ENCODE measurements at places on chromosomes 7 and 10. TPM values are rescaled to one million over a fixed set of nuclear protein-coding genes. Genes with fewer than 3 reads are reported as not detected.

- DNase-seq, result no peak
- H3K27ac ChIP-seq, result no peak overlapping the region
- no peak overlapping the region for H3K4me3 ChIP-seq
- H3K4me1 ChIP-seq, result peaks cover 6% of the 10 kb centered on the region
Observed at GRCh38 chr7:140597428-140597949, 43.1 kb downstream of the DENND2A start.

- no peaks in the 10 kb centered on the region for H3K27me3 ChIP-seq
- H3K36me3 ChIP-seq, result no peaks in the 10 kb centered on the region
- DNase-seq, result no peak
- H3K4me3 ChIP-seq, result no peak overlapping the region
Observed at GRCh38 chr7:35736725-35737124, 41.8 kb upstream of the HERPUD2 start.

- no peak overlapping the region for H3K27ac ChIP-seq
- no peak overlapping the region for H3K4me3 ChIP-seq
- no peaks in the 10 kb centered on the region for H3K36me3 ChIP-seq
- H3K4me1 ChIP-seq, result no peaks in the 10 kb centered on the region
- H3K27me3 ChIP-seq, result peaks cover 8% of the 10 kb centered on the region
- DNase-seq, result no peak
Observed at GRCh38 chr10:28298951-28299350, 3.9 kb downstream of the MPP7 start.

GRCh38 chr7:157139111-157139809, 534 bp downstream of the UBE3C start:
- H3K27me3 ChIP-seq, result no peaks in the 10 kb centered on the region
- H3K36me3 ChIP-seq, result peaks cover 10% of the 10 kb centered on the region
- H3K27ac ChIP-seq, result peak overlapping the region; percentile 96
- DNase-seq, result no peak
- H3K4me1 ChIP-seq, result peaks cover 14% of the 10 kb centered on the region

GRCh38 chr10:89609833-89610346, 35.2 kb downstream of the PANK1 start:
- no peak for DNase-seq
- H3K36me3 ChIP-seq, result peaks cover 20% of the 10 kb centered on the region
- no peak overlapping the region for H3K4me3 ChIP-seq
- no peaks in the 10 kb centered on the region for H3K4me1 ChIP-seq
- H3K27ac ChIP-seq, result no peak overlapping the region
- H3K27me3 ChIP-seq, result no peaks in the 10 kb centered on the region

GRCh38 chr10:5944389-5945189, 32.8 kb downstream of the IL15RA start:
- H3K4me1 ChIP-seq, result no peaks in the 10 kb centered on the region
- no peak for DNase-seq
- H3K27me3 ChIP-seq, result no peaks in the 10 kb centered on the region
- no peaks in the 10 kb centered on the region for H3K36me3 ChIP-seq
- H3K4me3 ChIP-seq, result no peak overlapping the region

GRCh38 chr7:64744680-64745079, 49.5 kb upstream of the ZNF138 start:
- H3K4me1 ChIP-seq, result no peaks in the 10 kb centered on the region
- H3K4me3 ChIP-seq, result no peak overlapping the region
- H3K27me3 ChIP-seq, result no peaks in the 10 kb centered on the region
- DNase-seq, result no peak
- H3K36me3 ChIP-seq, result no peaks in the 10 kb centered on the region
- H3K27ac ChIP-seq, result no peak overlapping the region

- no peak overlapping the region for H3K4me3 ChIP-seq
- no peak for DNase-seq
- H3K27me3 ChIP-seq, result no peaks in the 10 kb centered on the region
- H3K36me3 ChIP-seq, result no peaks in the 10 kb centered on the region
Observed at GRCh38 chr10:109219935-109220605, 703.2 kb downstream of the XPNPEP1 start.

The MYPN gene
- total RNA-seq, result 0.87 TPM

The FOXL3 gene
- total RNA-seq, result not detected

Data from A673 (cell line).